ENCODE measurements at places on chromosomes 16 and 17. TPM values are rescaled to one million over a fixed set of nuclear protein-coding genes. Genes with fewer than 3 reads are reported as not detected.

XYLT2 gene
- polyA plus RNA-seq, result 19.3 TPM

SNX20 gene
- polyA plus RNA-seq, result 0.43 TPM

NLRC5 gene
- 2.2 TPM for polyA plus RNA-seq

- DNase-seq, result no peak
These were observed 2.3 kb upstream of the MIEN1 start for GRCh38 chr17:39732586-39732985.

GRCh38 chr17:82392209-82392920 is 20.8 kb downstream of the UTS2R start:
- DNase-seq, result no peak

- no peak for DNase-seq
These were observed 171.3 kb downstream of the ABCA8 start for GRCh38 chr17:68783861-68784260.
